Activated CD4-positive, CD25-positive, alpha-beta regulatory T cell treated with anti-CD3 and anti-CD28 coated beads, Interleukin-2, amount 50 U/mL, for 24 hours (primary cell): ENCODE measurements at places on chromosomes 6 and 20.

DNA sequence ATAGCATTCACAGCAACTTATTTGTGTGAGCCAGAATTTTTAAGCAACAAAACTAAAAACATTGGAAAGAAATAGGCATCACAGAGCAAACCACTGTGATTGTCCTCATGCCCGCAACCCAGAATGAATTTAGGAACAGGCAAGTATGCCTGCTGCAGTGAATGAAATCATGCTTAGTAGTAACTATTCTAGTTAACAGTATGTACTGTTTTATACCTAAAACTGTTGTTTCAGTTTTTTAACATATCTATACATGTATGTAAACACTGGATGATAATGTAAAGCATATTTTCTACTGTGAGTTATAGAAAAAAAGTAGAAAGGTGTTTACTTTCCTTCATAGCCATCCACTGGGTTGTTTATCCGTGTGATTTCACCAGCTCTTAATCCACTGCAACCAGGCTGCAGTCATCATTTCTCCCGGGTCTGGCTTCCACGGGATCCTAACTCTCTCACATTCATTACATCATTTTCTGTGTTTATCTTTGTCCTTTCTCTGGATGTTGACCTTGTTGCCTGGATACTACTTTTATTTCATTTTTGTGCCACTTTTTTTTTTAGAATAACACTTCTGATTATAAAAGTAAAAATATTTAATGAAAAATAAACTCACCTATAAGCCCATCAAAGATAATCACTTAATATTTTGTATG is 3.6 kb upstream of the ARFGEF3 start:
- no peak for ATAC-seq

GRCh38 chr6:147648916-147649315 is 140.4 kb downstream of the SAMD5 start:
- no peak for ATAC-seq

DNA sequence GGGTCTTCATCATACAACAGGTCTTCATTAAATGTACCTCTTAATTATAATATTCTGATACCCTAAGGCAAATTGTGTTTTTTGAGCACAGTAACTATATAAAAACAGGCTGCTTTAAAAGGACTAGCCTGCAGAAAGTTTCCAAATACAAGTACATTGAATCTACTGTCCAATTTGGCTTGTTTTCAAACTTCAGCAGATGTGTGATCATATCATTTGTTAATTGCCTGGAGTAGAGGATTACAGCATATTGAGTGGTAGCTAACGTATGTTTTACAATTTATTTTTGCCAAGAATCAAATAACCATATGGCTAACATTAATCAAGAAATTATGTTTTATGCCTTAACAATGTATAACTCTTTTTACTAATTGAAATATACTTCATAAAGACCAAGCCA is 12.6 kb downstream of the TINAG start:
- no peak for ATAC-seq

GRCh38 chr20:60888771-60889170 is 363.3 kb upstream of the CDH4 start:
- no peak for ATAC-seq

- no peak for ATAC-seq
Measured at GRCh38 chr20:59082077-59082740, 39.6 kb upstream of the PRELID3B start.

DNA sequence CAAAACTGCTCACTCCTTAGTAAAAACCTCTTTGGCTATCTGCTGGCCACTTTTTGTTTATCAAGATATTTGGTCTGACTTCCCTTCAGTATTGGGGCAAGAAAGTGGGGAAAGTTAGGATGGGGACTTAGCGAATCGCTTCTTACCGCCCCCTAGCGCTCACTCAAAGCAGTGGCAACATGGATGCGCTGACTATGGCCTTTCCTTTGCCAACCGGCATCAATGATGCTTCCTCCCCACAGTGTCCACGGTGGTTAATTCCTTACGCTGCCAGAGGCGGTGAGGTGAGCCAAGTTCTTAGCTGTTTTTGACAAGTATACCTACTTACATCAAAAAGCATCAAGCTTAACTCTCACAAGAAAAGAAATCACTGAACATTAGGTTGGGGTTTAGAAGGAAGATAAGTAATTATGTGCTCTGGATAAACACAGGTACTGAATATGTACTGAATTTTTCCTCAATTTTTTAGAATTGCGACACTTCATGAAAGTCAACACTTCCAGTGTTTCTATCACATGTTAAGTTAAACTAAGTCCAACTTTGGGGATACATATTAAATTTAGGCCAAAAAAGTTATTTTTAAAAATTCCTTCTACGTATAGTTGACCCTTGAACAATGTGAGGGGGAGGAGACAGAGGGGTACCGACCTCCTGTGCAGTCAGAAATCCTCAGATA is 86.7 kb downstream of the GMDS start:
- no peak for ATAC-seq

- ATAC-seq, result no peak
Measured at GRCh38 chr6:41940759-41941279, 789 bp downstream of the CCND3 start.

DNA sequence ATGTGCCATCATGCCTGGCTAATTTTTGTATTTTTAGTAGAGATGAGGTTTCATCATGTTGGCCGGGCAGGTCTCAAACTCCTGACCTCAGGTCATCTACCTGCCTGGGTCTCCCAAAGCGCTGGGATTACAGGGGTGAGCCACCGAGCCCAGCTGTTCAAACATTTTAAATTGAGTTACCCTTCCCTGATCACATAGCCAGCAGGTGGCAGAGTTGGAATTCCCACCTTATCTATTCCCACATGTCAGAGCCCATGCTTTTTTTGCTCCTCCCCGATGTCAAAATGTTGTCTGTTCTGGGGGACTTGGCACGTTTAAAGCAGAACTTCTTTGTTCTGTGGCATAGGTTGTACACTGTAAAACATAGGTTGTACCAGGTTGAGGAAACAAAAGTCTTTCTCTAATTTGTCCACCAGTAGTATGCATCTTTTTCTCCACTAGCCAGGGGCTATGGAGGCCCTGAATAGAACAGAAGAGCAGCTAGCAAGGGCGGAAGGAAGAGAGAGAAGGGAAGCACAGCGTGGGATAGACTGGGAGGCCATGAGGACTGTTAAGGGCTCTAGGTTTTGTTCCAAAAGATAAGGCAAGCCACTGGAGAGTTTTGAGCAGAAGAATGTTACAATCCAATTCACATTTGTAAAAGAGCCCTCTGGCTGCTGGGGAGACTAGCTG is 7.3 kb upstream of the LBP start:
- ATAC-seq, result no peak

DNA sequence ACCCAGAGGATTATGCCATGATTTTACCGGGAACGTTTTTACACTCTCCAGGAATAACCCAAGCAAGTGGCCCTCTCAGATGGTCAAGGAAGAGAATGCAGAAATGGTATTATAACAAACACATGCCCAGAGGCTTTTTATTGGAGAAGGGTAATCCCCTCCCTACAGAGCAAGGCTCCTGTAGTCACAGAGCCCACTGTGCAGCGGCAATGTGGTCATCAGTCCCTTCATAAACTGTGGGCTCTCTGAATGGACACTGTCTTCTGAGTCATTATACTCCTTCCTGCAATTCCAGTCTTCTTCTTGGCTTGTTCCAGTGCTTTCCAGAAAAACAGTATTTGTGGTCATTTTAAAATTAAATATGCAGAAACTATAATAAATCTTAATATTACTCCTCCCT is 74.7 kb downstream of the LAMA4 start:
- ATAC-seq, result no peak

GRCh38 chr20:21936720-21937380 is 231.4 kb downstream of the PAX1 start:
- no peak for ATAC-seq

DNA sequence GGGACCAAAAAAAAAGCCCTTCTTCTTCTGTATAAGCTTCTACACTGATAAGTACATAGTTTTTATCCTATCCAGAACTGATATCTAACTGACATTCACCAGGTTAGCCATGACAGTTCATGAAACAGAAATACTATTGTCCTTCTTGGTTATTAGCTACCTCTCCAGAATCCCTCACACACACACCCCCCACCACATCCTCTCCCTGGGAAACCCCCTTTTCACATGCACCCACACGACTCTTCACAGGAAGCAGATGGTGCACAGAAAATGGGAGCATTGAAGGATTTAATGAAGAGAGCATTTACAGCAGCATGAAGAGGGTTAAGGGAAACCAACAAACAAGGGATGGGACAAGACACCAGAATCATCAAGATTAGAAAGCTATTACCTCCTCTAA is 88.9 kb downstream of the FHL5 start:
- ATAC-seq, result no peak

GRCh38 chr6:35321091-35321490 is 21.3 kb upstream of the PPARD start:
- no peak for ATAC-seq

- no peak for ATAC-seq
Measured at GRCh38 chr6:68108233-68108835, 526.7 kb upstream of the ADGRB3 start.

DNA sequence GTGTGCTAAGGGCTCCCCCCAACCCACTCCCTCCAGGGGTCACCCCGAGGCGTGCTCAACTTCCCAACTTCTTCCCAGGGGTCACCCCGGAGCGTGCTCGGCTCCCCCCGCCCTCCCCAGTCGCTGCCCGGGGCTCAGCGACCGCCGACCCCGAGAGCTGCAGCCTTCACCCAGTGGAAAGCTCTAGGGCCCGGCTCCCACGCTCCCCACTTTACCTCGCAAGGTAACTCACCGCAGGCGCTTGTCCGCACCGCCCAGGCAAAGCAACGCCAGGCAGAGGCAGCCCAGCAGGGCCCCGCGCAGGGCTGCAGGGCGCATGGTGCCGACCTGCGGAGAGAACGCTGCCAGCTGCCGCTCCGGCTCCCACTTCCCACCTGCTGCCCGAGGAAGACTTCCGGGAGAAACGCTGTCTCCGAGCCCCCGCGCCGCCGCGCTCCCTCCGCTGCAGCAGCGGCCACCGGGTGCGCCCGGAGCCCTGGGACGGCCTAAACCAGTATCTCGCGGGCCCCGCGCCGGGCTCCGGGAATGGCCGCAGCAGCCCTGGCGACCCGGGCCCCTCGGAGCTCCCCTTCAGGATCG is 396 bp downstream of the RNASET2 start:
- peak; percentile 7 for ATAC-seq

- no peak for ATAC-seq
Measured at GRCh38 chr6:1558388-1558787, 51.3 kb upstream of the FOXC1 start.

DNA sequence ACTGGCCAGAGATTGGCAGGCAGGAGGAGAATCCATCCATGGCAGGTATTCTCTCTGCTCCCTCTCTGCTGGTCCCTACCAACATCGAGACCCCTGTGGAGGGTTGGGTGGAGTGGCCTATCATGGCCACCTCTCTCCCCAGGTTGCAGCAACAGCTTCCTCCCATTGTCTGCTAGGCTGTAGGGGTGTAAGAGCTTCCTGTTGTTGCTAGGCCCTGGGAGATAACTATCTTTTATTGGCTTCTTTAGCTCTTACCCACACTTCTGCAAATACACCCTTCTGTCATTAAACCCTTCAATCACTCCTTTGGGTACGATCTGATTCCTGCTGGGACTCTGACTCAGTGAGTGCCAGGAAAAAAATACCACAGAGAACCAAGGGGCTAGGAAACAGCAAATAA is 66.6 kb upstream of the FAM184A start:
- ATAC-seq, result no peak

GRCh38 chr6:107064579-107065065 is 36.6 kb downstream of the MTRES1 start:
- ATAC-seq, result no peak

GRCh38 chr6:139099984-139100383 is 34.9 kb upstream of the HECA start:
- ATAC-seq, result peak; percentile 87
